Fibroblast of lung (primary cell): ENCODE measurements at places on chromosomes 4 and X. TPM values are rescaled to one million over a fixed set of nuclear protein-coding genes. Genes with fewer than 3 reads are reported as not detected.

Gene CLIC2
- total RNA-seq, result 6.7 and 11.7 TPM in 2 replicates

Gene HAND2
- total RNA-seq, result under 0.01 TPM in 2 replicates

DNA sequence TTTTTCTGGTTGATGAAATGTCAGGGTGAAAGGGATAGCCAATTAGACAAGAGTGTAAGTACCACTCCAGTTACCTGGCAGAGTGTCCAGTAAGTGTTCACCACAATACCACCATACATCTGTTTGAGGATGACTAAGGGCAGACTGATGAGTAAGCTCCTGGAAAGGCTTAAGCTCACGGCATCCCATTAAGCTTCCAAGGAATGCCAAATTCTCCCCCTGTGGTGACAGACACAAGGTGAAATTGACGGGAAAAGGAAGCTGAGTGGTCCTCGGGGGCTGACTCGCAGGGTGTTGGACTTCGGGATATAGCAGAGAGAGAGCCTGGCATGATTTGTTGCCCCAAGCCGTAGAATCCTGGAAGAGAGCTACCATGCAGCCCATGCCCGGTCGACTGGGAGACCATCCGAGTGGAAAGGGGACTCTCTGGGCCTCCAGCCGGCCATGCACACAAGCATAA lies 7.6 kb upstream of the BST1 start:
- peak; percentile 74 for DNase-seq

Gene IL3RA
- total RNA-seq, result under 0.01 TPM in 1 of 2 replicates, not detected in the other

DNA sequence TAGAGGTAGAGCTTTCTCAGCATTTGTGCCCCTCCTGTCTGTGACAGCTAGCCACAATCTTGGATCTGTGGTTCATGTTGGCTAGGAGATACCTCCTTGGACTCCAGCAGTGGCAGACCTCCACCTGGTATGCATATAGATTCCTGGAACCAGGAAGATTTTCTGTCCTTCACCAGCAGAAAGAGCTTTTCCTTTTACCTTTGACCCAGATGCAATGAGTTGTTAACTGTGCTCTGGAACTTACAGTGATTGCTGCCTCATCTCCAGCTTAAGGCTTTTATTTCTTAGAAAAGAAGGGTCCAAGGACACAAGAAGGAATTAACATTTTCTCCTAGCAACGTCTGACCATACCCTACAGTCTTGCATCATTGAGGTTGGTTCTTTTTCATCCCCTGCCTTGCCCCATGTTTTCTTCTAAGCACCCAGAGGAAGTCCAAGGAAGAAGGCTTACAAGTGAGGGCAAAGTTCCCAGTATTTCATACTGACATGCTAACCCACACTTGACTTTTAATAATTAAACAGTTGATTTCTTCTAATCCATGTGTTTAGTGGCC lies 217.1 kb upstream of the ARHGAP24 start:
- DNase-seq, result no peak

Gene NCAPG
- 3.9 and 10.1 TPM in 2 replicates for total RNA-seq
